Smooth muscle cell of the pulmonary artery (primary cell): ENCODE measurements at places on chromosomes 11 and 22. TPM values are rescaled to one million over a fixed set of nuclear protein-coding genes. Genes with fewer than 3 reads are reported as not detected.

Gene MS4A3
- not detected in 2 replicates for total RNA-seq

Gene CCDC87
- total RNA-seq: 0.56 and 0.59 TPM in 2 replicates

Gene POLR2F
- 39.0 and 39.6 TPM in 2 replicates for total RNA-seq

Gene VPS26B
- total RNA-seq: 43.1 and 47.6 TPM in 2 replicates

Gene BTG4
- not detected in 2 replicates for total RNA-seq

Gene GAS2L1
- total RNA-seq: 16.0 and 19.1 TPM in 2 replicates

Gene HEPN1
- not detected in 2 replicates for total RNA-seq

Gene SLC22A25
- not detected in 2 replicates for total RNA-seq

Gene ACR
- total RNA-seq: not detected in 2 replicates

Gene HPX
- total RNA-seq: 0.78 and 0.92 TPM in 2 replicates

Gene CBX7
- 8.2 and 9.5 TPM in 2 replicates for total RNA-seq

Gene GVQW3
- total RNA-seq: 1.4 and 1.9 TPM in 2 replicates

Gene APLP2
- total RNA-seq: 709 and 888 TPM in 2 replicates

Gene SPA17
- total RNA-seq: 3.9 and 5.7 TPM in 2 replicates

Gene CRYAB
- total RNA-seq: 34.2 and 73.0 TPM in 2 replicates

Gene GRIA4
- 0.33 TPM in 1 of 2 replicates, not detected in the other for total RNA-seq

Gene PPP1R14B
- 144 and 186 TPM in 2 replicates for total RNA-seq

Gene FERMT3
- total RNA-seq: 4.1 and 21.1 TPM in 2 replicates

Gene SCUBE2
- 1.3 and 2.0 TPM in 2 replicates for total RNA-seq

Gene CNIH2
- 0.72 and 0.86 TPM in 2 replicates for total RNA-seq

Gene IL18BP
- total RNA-seq: 2.5 and 4.4 TPM in 2 replicates

Gene SYVN1
- total RNA-seq: 41.5 and 45.7 TPM in 2 replicates

Gene FLRT1
- total RNA-seq: 0.03 and 0.07 TPM in 2 replicates

Gene DBX1
- not detected in 2 replicates for total RNA-seq

Gene SYT8
- total RNA-seq: 0.07 TPM in 2 replicates

Gene PLXNB2
- 226 and 278 TPM in 2 replicates for total RNA-seq

Gene UBQLNL
- 0.23 and 0.33 TPM in 2 replicates for total RNA-seq

Gene CREB3L1
- total RNA-seq: 45.2 and 45.6 TPM in 2 replicates

Gene KCTD17
- 26.1 and 36.0 TPM in 2 replicates for total RNA-seq

Gene APOA5
- total RNA-seq: not detected in 2 replicates

Gene CHRNA10
- total RNA-seq: 0.79 and 1.1 TPM in 2 replicates

Gene MYBPC3
- total RNA-seq: not detected in 2 replicates

Gene MMP1
- total RNA-seq: 746 and 915 TPM in 2 replicates

Gene ISX
- not detected in 2 replicates for total RNA-seq

Gene SLC37A2
- 0.13 and 1.7 TPM in 2 replicates for total RNA-seq

Gene FOSL1
- total RNA-seq: 9.8 and 26.0 TPM in 2 replicates

Gene HORMAD2
- total RNA-seq: not detected in 2 replicates

Gene ASPHD2
- total RNA-seq: 2.1 and 4.4 TPM in 2 replicates

Gene RHOG
- 15.5 and 18.2 TPM in 2 replicates for total RNA-seq

Gene FZD4
- 29.6 and 47.0 TPM in 2 replicates for total RNA-seq

Gene OR4A16
- not detected in 2 replicates for total RNA-seq

Gene USH1C
- total RNA-seq: not detected in 2 replicates

Gene GGTLC2
- not detected in 2 replicates for total RNA-seq

Gene SPINDOC
- total RNA-seq: 10.7 and 15.6 TPM in 2 replicates

Gene NCAM1
- 1.6 and 3.8 TPM in 2 replicates for total RNA-seq

Gene MPZL3
- total RNA-seq: 0.59 and 1.7 TPM in 2 replicates

Gene TST
- total RNA-seq: 16.2 and 19.1 TPM in 2 replicates

Gene TMEM191B
- 0.10 and 0.91 TPM in 2 replicates for total RNA-seq

Gene KRTAP5-2
- total RNA-seq: not detected in 2 replicates

Gene ANKK1
- 0.07 TPM in 1 of 2 replicates, not detected in the other for total RNA-seq

Gene CCDC73
- total RNA-seq: not detected in 2 replicates

Gene PATE4
- not detected in 2 replicates for total RNA-seq

Gene DEFB131B
- total RNA-seq: not detected in 2 replicates

Gene RTN4R
- 0.52 and 0.76 TPM in 2 replicates for total RNA-seq

Gene TEX54
- not detected in 2 replicates for total RNA-seq

Gene KCNJ5
- under 0.01 and 0.03 TPM in 2 replicates for total RNA-seq

Gene RIMBP3C
- total RNA-seq: 0.20 TPM in 1 of 2 replicates, not detected in the other
